Activated CD8-positive, alpha-beta memory T cell treated with anti-CD3 and anti-CD28 coated beads, Interleukin-2, amount 10 ng/mL, durations not matched to agents 7 days and 5 days (primary cell): ENCODE measurements at places on chromosomes 2 and 18. TPM values are rescaled to one million over a fixed set of nuclear protein-coding genes. Genes with fewer than 3 reads are reported as not detected.

The C1QL2 gene
- not detected for total RNA-seq

The AKAIN1 gene
- total RNA-seq = not detected

The MAPK4 gene
- total RNA-seq = not detected

GRCh38 chr2:122863532-122863931 is 1108.1 kb downstream of the TSN start:
- H3K27ac ChIP-seq = no peak overlapping the region
- no peak for DNase-seq
- no peak overlapping the region for H3K4me3 ChIP-seq
- H3K27me3 ChIP-seq = no peaks in the 10 kb centered on the region
- no peaks in the 10 kb centered on the region for H3K4me1 ChIP-seq

GRCh38 chr2:121160366-121160765 is 124.6 kb downstream of the TFCP2L1 start:
- no peaks in the 10 kb centered on the region for H3K27me3 ChIP-seq
- H3K36me3 ChIP-seq = peaks cover 2% of the 10 kb centered on the region
- no peaks in the 10 kb centered on the region for H3K4me1 ChIP-seq
- no peak for DNase-seq
